ENCODE measurements at places on chromosomes 1 and 21. TPM values are rescaled to one million over a fixed set of nuclear protein-coding genes. Genes with fewer than 3 reads are reported as not detected.

NTMT2 gene
- total RNA-seq = not detected

CFHR5 gene
- not detected for total RNA-seq

FMO1 gene
- total RNA-seq = not detected

TCP10L gene
- 0.52 TPM for total RNA-seq

AGMAT gene
- 25.4 TPM for total RNA-seq

CFAP74 gene
- 0.46 TPM for total RNA-seq

COL16A1 gene
- 0.36 TPM for total RNA-seq

GRHL3 gene
- not detected for total RNA-seq

SNAP47 gene
- 30.5 TPM for total RNA-seq

ARHGEF11 gene
- total RNA-seq = 2.8 TPM

OR10J1 gene
- total RNA-seq = not detected

CNR2 gene
- 0.28 TPM for total RNA-seq

UMODL1 gene
- not detected for total RNA-seq

DDX59 gene
- total RNA-seq = 18.3 TPM

HEYL gene
- 0.08 TPM for total RNA-seq

SYCP1 gene
- total RNA-seq = not detected

GJA9 gene
- not detected for total RNA-seq

ANKRD65 gene
- not detected for total RNA-seq

OR2T29 gene
- total RNA-seq = not detected

ZNF648 gene
- not detected for total RNA-seq

KRTAP21-2 gene
- not detected for total RNA-seq

BACE2 gene
- total RNA-seq = 1.8 TPM

KCNK2 gene
- total RNA-seq = not detected

LINGO4 gene
- not detected for total RNA-seq

IGSF5 gene
- total RNA-seq = not detected

SLC44A3 gene
- not detected for total RNA-seq

ERG gene
- not detected for total RNA-seq

KCNC4 gene
- 8.0 TPM for total RNA-seq

XCL2 gene
- 139 TPM for total RNA-seq

ADGRL4 gene
- not detected for total RNA-seq

F13B gene
- total RNA-seq = not detected

LMO4 gene
- total RNA-seq = 29.7 TPM

AMY2B gene
- total RNA-seq = 4.6 TPM

MFAP2 gene
- not detected for total RNA-seq

HTR6 gene
- not detected for total RNA-seq

OPRD1 gene
- 0.02 TPM for total RNA-seq

CADM3 gene
- total RNA-seq = not detected

RGS4 gene
- not detected for total RNA-seq

LRRC71 gene
- not detected for total RNA-seq

TRIM46 gene
- total RNA-seq = 4.6 TPM

CSF3R gene
- total RNA-seq = 0.06 TPM

FAM177B gene
- total RNA-seq = not detected
